MM.1S (cell line): ENCODE measurements at places on chromosomes 2 and 18.
A peak's percentile ranks its signal among the peaks of the same experiment; 100 is the strongest.

DNA sequence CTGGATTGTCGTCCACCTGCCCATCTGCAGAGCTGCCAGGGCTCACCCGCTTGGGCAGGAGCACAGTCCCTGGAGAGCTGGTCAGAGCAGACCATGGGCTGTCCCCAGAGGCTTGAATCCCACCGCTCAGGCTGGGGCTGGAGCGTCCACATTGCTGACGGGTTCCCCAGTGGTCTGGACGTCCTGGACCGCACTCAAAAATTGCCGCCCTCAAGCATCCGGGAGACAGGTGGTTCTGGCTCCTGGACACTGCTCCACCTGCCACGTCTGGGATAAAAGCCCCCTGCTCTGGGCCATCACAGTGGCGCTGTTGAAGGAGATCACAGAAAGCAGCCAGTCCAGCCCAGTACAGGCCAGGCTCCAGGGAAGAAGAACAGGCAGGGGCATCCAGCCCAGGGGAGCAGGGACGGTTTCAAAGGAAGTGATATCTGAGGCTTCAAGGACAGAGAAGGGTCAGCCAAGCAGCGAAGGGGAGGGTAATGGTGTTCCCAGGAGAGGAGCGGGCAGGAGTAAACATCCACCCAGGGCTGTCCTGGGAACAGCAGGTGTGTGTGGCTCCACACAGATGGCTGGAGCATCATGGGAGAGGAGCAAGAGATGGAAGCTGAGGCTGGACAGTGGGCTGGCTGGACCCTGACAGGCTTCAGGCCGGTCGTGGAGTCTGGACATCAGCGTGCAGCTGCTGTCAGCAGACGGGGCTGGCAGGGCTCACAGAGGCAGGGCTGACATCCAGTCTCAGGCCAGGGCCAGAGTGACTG is 21.9 kb upstream of the ID2 start:
- no peak for DNase-seq

DNA sequence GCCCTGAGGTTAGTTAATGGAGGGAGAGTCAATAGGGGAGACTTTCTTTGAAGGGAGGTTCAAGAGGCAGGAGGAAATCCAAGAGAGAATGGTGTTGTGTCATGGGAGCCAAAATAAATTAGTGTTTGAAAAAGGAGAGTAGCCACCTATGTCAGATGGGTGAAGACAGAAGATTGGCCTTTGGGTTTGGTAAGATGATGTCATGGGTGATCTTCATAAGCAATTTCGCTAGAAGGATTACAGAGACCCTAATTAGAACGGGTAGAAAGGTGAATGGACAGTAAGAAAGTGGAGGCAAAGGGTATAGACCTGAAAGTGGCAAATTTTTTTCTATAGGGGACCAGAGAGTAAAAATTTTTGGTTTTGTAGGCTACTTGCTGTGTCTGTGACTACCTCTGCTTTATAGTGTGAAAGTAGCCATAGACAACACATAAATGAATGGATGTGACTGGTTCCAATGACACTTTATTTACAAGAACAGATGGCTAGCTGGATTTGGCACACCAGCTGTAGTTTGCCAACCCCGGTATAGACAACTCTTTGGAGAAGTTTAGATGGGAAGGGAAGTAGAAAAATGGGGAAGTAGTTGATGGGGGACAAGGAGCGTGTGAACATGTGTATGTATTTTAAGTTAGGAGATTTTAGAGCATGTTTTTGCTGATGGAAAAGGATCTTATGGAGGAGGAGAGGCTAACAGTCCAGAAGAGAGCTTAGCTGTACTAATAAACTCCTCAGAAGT is 9.3 kb downstream of the STAMBP start:
- no peak for DNase-seq

GRCh38 chr2:216221811-216222210 is 112.7 kb downstream of the XRCC5 start:
- no peak for DNase-seq

DNA sequence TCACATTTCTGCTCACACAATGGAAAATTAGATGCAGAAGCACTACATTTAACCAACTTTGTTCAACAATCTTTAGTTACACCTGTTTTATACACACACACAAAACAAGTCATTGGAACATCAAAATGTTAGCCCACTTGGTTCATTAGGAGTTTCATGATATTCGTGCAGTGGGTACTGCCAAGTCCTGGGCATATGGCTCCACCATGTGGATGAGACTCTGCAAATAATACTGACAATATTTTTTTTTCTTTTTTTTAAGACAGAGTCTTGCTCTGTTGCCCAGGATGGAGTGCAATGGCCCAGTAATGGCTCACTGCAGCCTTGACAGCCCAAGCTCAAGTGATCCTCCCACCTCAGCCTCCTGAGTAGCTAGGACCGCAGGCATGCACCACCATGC is 34.5 kb upstream of the GRB14 start:
- DNase-seq: peak; percentile 38

DNA sequence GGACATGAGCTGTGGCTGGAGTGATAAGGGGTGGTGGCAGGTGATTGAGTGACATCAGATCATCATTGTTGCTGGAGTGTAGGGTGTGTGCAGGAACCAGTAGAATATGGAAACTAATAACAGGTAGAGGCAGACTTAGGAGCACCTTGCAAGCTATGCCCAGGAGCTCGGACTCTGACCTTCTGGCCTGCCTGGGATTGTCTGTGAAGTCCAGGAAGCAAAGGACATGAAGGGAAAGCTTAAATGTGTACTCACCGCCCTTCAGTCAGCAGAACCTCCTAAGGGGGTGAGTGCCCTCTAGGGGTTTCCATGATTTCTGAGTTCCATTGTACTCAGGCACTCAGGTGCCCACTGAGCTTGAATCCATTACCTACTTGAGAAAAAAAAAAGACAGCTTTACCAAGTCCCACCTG is 104.2 kb downstream of the CRIM1 start:
- no peak for DNase-seq

GRCh38 chr2:57180678-57181077 is 865.9 kb upstream of the VRK2 start:
- DNase-seq: no peak

GRCh38 chr2:109270505-109271312 is 141.7 kb downstream of the SH3RF3 start:
- no peak for DNase-seq

DNA sequence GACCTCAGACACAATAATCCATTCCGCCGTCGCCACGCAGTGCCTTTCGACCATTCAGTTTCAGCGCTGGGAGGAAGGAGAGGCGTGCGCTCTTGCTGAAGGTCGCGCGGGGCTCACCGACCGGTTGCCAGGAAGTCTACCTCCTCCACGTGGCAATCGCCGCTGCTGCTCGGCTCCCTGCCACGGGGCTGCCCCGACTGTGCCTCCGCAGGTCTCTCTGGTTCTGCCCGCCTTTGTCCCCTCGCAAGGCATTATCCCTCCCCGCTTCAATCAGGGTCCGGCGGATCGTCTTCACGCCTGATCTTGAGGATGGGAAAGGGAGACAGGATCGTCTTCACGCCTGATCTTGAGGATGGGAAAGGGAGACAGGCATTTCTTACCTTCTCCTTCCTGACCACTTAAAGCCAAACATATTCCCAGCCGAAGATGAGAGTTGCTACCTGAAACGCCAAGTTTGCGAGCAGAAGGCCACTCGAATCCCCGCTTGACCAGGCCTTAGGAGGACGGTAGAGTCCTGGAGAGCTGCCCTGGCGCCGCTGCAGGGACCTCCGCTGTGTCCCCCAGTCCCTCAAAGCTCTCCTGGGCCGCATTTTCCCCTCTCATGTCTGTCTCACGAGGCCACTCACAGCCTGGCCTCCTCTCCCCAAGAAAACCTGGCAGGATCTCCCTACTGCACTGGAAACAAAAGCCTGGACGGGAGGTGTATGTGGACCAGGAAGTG is 4.3 kb upstream of the GPR45 start:
- no peak for DNase-seq

DNA sequence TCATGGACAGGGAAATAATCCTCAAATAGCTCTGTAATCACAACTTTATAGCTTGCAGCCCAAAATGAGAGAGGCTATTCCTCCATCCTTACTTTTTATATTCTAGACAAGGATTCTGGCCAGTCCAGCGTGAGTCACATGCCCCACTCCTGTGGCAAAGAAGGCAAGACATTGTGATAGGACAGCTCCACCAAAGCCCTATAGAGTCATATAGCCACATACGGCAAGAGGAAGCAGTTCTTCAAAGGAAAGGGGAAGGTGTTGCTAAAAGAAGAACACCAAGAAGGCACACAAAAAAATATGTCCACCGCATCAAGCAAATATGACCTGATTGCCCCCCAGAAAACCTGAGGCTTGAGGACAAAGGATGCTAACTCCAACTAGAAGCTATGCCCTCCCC is 3.4 kb upstream of the GFPT1 start:
- no peak for DNase-seq

DNA sequence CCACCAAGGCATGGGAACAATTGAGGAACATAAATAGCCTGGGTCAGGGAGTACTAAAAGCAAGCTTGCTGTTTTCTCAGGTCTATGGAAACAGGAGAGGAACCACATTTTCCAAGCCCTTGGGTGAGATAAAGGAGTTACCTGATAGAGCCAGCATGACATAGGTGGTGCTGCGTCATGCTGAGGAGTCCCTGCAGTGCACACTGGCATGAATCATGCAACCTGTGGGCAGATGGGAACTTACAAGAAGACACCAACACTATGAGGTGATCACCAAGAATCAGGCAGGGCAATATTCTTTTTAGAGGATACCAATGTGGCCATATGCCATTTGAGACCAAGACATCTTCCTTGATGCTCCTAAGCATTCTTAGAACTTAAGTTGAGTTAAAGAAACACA is 531.8 kb downstream of the ZEB2 start:
- no peak for DNase-seq

DNA sequence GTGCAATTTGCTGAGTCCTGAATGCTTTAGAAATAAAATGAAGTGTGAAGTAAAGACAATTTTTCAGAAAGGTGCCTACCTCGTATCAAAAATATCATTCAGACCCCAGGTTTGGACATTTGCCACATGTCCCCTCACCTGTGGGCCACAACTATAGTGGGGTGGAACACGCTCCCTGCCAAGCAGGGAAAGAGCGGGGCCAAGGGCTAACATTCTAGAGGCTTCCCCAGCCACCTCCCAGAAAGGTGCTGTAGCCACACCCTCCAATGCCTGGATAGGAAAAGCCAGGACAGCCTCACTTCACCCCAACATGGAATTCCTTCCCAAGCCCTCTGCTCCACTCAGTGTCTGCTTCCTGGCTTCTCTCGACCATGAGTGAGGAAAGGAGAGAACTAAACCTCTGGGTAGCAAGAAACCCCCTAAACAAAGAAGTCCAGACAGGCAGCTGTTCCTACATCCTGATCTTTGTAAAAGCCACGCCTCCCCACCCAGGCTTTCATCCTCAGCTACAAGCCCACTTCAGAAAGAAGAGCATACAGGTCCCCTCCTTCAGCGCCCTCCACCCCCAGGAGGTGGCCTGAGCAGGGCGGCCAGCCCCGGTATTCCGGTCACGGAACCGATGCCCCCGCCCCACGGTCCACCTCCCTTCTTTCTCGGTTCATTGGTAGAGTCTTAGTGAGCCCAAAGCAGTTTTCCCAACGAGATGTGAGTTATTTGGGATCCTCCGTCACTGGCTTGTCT is 2.1 kb downstream of the COL6A3 start:
- DNase-seq: no peak

- no peak for DNase-seq
Measured at GRCh38 chr2:240917009-240917683, 11.0 kb downstream of the CROCC2 start.
